ENCODE measurements at places on chromosomes 5 and 9. TPM values are rescaled to one million over a fixed set of nuclear protein-coding genes. Genes with fewer than 3 reads are reported as not detected.

Gene CA9
- total RNA-seq = 4.0 TPM

Gene LRRTM2
- total RNA-seq = not detected

DNA sequence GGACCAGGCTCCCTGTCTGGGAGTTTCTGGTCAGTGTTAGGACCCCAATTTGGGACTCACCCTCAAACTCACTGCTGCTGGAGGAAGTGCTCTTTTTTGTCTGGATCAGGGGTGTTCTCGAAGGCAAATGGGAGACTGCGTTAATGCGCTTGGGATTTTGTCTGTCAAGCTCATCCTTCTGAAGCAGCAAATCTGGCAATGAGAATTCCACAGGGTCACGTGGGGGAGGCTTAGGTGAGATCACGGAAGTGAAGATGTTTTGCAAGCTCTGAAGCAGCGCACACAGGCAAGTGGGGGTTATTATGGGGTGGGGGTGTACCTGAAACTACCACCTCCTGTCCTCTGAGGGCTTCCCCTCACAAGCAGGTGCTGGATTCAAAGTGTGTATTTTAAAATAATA, 10.5 kb upstream of the TEX53 start:
- no peaks in the 10 kb centered on the region for H3K4me1 ChIP-seq
- no peak for DNase-seq
- H3K27me3 ChIP-seq = no peaks in the 10 kb centered on the region
- H3K36me3 ChIP-seq = no peaks in the 10 kb centered on the region

DNA sequence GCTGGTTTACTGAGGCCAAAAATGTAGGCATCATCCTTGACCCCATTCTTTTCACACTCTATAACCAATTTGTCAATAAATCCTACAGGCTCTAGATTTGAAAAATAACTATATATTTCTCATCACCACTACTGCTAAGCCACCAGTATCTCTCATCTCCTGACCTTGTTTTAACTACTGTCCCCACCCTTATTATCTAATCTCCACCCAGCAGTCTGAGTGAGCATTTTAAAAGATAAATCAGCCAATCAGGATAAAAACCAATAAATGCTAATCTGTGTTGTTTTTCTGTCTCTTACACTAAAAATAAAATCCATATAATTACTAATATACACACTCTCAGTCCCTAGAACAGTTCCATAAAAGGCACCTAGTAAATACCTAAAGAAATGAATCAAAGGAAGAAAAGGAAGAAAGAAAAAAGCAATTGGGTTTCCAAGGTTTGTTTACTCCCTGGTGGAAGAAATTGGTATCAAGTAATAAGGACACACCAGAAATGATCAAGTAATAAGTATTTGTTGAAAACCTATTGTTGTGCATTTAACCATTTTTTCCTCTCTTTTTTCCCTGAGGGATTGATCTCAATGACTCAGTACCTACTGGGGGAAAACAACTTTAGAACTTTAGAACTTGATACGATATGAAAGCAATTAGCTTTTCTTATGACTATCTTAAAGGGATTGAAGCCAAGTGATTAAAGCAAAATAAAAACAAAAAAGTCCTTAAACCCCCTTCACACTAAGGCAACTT, 19.3 kb downstream of the MRPS27 start:
- no peak overlapping the region for H3K4me3 ChIP-seq
- DNase-seq = no peak
- H3K27me3 ChIP-seq = no peaks in the 10 kb centered on the region
- peak overlapping the region; percentile 62 for H3K27ac ChIP-seq
